ENCODE measurements at places on chromosomes 6 and 20.

DNA sequence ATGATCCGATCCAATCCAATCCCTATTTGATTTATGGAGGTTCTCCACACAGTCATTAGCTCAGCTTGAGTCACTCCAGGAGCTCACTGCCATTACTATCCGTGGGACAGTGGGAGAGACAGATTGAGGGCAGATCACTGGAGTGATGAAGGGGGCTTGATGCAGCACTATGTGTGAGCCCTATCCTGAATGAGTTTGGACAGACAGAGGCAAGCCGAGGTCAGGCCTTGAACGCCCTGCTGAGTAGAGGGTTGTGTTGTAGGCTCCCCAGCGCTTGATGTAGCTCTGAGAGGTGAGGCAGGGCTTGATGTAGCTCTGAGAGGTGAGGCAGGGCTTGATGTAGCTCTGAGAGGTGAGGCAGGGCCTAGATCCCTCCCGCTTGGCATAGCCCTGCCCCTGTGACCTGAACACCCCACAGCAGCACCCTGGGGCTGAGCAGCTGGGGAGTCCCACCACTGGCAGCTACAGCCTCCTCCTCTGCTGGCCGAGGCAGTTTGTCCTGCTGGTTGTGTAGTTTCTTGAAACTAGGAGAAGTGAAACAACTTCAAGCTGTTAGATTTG lies 58.7 kb downstream of the ZFAND3 start:
- DNase-seq, result peak; percentile 16

- peak; percentile 11 for DNase-seq
Observed at GRCh38 chr6:153096031-153096430, 35.1 kb downstream of the RGS17 start.

DNA sequence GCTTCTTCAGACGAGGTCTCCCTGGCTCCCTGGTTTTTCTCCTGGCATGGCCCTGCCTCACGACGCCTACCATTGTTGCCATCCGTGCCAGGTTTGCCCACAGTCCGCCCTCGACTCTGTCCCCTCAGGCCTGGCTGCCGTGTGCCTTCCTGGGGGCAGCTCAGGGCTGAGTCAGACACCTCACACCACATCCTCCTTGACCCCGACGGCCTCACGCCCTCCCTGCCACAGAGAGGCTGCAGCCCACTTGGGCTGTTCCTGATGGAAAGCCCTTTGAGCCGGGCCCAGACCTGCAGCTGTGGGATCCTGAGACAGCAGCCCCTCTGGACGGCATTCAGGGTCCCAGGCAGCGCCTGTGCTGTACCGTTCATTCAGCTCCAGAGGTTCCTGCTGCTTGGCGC lies 108.3 kb downstream of the PSMB1 start:
- DNase-seq, result no peak

DNA sequence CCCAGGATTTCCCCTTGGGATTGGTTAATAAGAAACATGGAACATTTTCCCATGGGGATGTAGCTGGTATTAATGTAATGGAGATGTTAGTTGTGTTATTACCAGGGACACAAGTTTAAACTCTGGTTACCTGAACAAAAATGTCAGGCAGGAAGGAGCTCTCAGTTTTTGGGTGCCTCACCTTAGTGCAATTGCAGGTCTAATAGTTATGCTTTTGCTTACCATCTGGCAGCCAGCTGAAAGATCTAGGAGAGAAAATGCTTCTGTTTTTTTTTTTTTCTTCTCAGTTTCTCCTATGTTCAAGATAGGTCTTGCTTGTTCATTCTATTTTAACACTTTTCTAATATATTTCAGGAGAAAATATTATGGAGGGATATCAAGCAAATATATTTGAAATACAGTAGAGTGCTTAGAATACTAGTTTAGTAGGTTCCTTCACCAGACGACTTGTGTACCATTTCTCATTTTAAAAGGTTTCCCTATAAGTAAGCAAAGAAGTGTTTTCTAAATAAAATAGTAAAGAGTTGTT lies 4.2 kb upstream of the UBE2J1 start:
- no peak for DNase-seq

DNA sequence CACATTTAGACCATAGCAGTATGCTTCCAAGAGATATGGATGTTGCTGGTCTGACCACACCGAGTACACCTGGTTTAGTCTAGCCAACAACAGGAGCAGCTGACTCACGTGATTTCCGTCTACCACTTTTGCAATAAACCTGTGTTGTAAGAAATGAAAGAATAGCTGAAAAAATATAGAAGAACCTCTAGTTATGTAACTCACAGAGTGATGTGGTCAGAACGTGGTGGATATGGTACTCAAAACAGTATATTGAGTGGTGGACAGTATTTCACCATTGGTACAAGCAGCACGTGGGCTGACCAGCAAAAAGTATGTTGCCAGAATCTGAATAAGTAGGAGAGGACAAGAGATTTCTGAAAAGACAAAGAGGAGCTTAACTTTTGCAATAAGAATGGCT lies 226.9 kb downstream of the TBC1D7 start:
- DNase-seq, result peak; percentile 3

GRCh38 chr6:36539814-36540568 lies 7.3 kb downstream of the STK38 start:
- DNase-seq, result no peak

- no peak for DNase-seq
Observed at GRCh38 chr6:159639721-159640120, 53.3 kb downstream of the SOD2 start.

DNA sequence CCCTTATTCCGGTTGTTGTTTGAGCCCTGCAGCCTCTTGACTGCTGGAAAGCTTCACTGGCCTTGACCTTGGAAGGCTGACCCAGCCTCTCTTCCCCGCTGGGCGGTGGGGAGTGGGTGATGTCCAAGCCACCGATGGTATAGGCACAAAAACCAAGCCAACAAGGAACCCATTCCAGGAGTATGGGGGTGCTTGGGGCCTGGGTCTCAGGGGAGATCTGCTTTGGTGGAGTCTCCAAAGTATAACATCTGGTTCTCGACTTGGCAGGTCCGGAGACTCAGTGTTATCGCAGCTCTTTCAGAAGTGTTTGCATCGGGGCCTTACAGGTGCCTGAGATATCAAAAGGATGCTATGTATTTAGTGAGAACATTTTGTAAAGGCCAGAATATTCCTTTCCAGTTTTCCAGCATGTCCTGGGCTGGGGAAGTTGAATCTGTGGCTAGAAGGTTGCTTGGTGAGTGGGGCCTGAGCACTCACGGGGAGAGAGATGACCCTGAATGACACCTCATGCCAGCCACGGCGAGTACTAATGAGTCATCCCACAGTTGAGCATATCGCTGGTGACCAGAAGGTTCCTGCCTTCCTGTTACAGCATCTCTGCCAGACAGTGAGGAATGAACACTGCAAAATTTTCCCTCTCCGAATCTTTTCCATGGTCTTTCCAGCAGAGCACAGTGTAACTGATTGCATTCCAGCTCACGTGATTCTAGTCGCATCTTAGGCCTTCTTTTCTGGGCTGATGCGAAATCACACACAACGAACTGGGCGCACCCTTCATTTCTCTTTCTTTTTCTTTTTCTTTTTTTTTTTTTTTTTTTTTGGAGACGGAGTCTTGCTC lies 133.9 kb downstream of the ZDHHC14 start:
- DNase-seq, result peak; percentile 72

DNA sequence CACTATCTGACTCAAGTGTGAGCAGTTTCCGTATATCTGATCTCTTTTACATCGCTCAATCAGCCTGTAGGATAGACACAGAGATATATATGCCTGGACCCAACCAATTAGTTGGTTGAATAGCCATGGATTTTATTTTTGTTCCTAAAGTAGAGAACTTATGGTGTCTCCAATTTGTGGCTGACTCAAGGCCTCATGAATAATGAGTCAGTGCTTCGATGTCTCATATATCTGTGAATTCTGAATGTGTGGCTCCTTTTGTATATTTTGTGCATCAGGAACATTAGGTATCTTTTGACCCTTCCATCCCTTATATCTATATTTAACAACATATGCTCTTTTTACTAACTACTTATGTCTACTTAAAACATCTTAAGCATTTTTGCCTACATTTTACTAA lies 64.5 kb downstream of the OR2B2 start:
- no peak for DNase-seq

DNA sequence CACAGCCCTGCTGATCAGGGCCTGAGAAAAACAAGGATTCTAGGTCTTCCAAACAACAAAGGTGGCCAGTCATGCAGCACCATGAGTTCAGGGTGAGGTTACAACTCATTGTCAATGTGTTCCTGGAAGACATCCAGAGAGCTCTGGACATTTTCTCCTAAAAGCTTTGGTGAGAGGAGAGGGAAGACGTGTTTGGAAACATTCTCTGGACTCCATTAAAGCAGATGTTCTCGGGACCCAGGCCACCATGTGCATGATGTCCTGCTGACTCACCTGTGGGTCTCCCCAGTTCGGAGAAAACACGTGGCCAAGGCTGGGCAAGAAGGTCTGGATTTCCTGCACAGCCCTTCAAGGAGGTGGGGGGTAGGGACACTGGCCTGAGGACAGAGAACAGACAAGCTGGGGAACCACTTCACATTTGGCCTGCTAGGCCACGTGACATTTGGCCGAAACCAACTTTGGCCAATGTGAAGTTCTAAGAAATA lies 61.6 kb downstream of the KCNB1 start:
- DNase-seq, result peak; percentile 15

DNA sequence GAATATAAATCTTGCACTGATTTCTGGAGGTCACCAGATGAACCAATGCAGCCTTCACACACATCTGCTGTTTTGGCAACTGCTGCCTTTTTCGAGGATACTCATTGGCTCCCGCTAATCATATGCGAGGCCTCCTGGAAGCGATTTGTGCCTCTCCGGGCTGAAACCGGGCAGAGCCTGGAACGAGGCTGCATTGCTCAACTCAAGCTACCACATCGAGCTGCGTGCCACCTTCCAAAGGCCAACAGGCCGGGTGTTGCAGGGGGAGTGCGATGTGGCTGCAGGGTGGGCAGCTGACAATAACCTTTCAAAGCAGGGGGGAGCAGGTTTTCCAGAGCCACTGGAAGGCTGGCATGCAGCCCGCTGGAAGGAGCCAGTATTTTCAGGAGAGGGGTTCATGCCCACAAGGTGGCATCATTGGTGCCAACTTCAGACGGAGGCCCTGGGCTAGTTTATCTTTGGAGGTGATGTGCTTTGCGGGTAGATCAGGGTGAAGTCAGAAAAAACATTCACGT lies 122.6 kb upstream of the IFNGR1 start:
- DNase-seq, result peak; percentile 23

DNA sequence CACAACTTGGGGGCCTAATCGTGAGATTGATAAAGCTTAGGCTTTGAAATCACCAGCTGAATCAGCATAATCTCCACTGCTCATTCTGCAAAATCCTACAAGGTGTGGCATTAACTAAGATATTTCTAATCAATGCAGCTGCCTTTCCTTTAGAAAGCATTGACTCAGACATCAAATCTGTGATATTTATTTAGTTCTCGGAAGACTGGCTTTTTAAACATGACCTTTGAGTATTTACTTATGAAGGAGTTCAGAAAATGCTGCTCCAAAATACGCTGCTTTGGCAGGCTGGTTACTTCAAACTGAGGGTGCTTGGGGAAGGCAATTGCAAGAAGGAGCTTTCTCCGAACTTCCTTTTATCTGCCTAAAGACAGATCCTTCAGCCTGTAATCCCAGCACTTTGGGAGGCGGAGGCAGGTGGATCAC lies 23.7 kb upstream of the FUCA2 start:
- DNase-seq, result no peak

DNA sequence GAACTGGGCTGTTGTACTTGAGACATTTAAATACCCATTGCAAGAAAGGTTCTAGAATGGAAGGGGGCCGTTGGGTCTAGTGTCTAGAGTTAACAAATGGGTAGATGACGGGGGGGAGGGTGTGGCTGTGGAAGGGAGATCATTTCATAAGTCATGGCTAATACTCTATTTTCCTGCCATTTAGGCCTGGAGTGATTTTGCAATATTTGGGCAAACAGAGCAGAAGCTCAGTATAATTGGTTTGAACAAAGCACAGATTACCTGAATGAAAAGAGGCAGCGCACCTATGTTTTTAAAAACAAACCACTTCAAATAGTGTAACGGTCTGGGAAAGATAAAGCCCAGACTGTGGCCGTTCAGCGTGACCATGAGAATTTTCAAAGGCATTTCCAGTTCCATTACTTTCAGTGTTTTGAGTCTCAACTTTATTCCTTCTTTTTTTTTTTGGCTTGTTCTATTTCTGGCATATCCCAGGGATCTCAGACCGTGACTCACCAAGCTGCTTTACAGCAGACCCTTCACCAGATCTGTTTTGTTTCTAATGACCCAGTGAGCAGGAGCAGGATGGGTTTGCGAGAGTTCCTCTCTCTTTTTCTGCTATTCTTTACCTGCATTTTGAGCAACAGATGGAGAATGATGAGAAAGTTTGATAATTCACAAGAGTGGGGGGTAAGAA lies 73.7 kb downstream of the LYRM2 start:
- no peak for DNase-seq

GRCh38 chr6:157401734-157402338 lies 20.8 kb downstream of the ZDHHC14 start:
- DNase-seq, result no peak

DNA sequence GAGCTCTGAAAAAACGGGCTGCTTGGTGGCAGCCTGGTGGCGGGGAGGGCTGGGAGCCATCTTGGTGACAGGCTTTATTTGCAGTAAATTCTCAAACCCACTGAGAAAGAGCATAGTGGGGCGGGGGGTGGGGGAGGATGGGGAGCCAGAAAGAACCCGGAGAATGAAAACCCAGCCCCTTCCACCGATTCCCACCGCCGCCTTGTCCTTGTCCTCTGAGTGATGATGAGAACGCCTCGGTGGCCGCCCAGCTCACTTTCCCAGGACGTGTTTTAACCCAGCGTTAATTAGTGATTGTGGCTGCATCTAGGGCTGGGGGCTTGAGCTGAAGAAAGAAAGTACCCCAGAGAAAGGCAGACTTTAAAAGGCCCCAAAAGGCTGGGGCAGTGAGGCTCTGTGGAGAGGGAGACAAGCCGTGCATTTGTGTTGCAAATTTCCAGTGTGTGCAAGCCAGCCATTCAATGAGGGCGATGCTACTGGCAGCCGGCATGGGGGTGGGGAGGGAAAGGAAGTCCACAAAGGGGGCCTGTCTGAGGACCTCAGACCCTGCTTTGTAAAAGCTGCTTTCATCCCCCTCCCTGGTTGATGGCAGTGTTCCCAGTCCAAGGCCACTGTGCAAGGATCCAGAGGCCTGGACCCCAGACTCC lies 6.2 kb upstream of the GHRH start:
- no peak for DNase-seq

- no peak for DNase-seq
Observed at GRCh38 chr6:37285861-37286311, 27.9 kb upstream of the TMEM217 start.

- peak; percentile 42 for DNase-seq
Observed at GRCh38 chr6:159646116-159646515, 46.9 kb downstream of the SOD2 start.

DNA sequence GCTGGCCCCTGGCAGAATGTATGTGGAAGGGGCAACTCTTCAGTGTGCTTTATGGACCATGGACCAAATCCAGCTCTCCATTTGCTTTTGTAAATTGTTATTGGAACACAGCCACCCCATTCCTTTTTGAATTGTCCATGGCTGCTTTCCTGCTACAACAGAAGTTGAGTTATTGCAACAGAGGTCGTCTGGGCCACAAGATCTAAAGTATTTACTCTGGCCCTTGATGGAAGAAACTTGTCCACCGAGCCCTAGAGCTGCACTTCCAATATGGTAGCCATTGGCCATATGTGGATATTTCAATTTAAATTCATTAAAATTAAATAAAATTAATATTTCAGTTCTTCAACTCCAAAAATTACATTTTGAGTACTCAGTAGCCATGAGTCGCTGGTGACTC lies 543.5 kb downstream of the PTPRT start:
- DNase-seq, result no peak

GRCh38 chr20:49559411-49560081 lies 8.4 kb downstream of the PTGIS start:
- DNase-seq, result peak; percentile 95
